Central memory CD8-positive, alpha-beta T cell (primary cell): ENCODE measurements at places on chromosomes 7 and 10.

GRCh38 chr7:52120912-52121311 lies 804.3 kb upstream of the COBL start:
- no peak for DNase-seq

- no peak for DNase-seq
These were observed 73.1 kb downstream of the PRKAG2 start for GRCh38 chr7:151803841-151804240.

GRCh38 chr7:84502239-84502638 lies 307.6 kb upstream of the SEMA3A start:
- no peak for DNase-seq

- DNase-seq, result peak; percentile 44
These were observed 28.6 kb downstream of the OGDH start for GRCh38 chr7:44634839-44635591.

DNA sequence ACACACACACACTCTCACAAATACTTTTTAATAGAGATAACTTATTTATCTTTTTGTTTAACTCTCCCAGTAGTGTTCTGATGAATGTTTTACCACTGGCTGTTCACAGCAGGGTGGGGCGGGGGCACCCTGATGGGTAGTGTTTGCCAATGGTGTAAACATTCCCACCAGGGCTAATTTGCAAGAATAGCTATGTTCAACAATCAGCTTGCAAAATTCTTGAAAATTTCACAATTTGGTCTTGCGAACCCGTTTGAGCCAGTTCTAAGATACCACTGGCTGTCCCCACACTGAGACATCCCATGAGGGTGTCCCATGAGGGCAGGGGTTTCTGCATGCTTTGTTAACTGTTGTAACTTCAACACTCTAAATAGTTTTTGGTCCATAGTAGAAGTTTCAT lies 348.5 kb downstream of the CXCL12 start:
- no peak for DNase-seq

GRCh38 chr10:110803830-110804338 lies 67.8 kb upstream of the PDCD4 start:
- DNase-seq, result no peak

- DNase-seq, result no peak
These were observed 177.3 kb downstream of the PHTF2 start for GRCh38 chr7:77975672-77976480.

- DNase-seq, result no peak
These were observed 75.3 kb downstream of the MINPP1 start for GRCh38 chr10:87580016-87580415.

GRCh38 chr10:70538195-70538520 lies 59.6 kb downstream of the PALD1 start:
- DNase-seq, result no peak

DNA sequence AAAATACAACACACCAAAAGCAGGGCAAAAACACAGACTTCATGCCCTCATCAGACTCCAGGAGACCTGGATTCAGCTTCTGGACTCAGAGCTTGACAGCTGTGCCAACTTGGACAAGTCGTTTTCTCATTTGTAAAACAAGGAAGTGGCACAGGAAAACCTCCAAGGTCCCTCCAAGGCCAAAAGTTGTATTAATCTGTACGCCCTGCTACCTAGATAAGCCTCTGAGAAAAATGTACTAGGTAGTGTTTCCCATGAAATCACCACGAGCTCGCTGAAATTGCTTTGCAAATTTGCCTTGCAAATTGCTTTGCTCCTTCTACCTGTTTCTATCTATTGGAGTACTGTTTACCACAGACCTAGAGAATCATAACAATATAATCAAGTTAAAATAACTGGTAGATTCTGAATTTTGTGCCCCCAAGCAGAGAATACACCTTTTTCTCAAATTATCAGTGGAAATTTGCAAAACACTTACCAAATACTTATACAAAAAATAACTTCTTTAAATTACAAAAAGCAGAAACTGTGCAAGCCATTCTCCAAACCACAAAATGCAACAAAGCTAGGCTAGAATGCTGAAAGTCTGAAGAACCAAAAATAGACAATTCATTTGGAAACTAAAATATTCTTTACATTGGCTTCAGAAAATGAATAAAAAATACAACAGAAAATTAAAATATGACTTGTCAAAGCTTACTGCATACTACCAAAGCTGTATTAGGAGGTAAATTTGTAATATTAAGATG lies 158.1 kb upstream of the CHST15 start:
- no peak for DNase-seq

GRCh38 chr7:33044401-33044718 lies 18.2 kb downstream of the NT5C3A start:
- no peak for DNase-seq

DNA sequence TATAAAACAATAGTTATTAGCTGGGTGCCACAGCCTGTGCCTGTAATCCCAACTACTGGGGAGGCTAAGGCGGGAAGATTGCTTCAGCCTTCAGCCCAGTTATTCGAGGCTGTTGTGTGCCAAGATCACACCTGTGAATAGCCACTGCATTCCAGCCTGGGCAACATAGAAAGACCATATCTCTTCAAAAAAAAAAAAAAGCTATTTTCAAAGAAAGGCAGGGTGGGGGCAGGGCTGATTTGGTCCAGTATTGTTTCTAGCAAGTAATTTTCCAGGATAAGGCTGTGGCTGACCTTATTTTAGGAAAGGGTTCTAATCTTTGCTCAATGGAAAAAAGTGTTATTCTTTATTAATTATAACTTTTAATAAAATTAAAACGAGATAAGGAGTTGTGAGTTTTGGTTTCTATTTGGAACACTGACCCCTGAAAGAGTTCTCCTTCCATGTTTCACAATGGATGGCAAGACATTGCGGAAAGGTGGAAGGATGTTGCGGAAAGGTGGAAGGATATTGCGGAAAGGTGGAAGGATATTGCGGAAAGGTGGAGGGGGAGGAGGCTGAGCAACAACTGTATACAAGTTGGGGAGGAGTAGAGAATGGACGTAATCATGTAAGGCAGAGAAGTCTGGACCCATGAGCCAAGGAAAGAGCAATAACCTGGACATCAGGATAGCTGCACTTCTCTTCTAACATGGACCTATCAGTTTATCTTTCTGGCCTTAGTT lies 1.5 kb upstream of the C1GALT1 start:
- no peak for DNase-seq

DNA sequence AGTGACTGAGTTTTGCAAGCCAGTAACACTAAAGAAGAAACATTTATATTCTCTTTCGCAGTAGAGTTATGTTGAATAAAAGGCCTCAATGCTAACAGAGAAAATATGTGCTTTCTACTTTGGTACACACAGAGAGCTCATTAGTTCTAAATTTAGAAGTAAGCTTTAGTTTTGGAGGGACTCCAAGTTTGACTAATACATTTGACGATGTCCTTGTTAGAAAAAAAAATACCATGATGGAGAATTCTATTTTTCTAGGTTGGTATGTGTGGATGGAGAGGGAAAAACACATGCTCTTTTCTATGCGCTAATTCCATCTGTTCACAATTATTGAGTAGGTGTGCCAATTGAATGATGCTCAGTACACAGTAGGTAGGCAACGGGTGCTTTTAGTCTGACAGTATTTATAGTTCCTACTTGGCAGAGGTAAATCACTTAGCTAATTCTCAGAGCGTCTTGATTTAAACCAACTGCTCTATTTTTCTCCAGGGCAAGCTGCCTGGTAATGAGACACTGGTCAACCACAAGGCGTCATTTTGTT lies 327.2 kb upstream of the AKR1E2 start:
- DNase-seq, result no peak

GRCh38 chr10:103837370-103838069 lies 17.9 kb downstream of the SH3PXD2A start:
- no peak for DNase-seq

- DNase-seq, result no peak
These were observed 670.3 kb downstream of the SDK1 start for GRCh38 chr7:3971323-3971722.

DNA sequence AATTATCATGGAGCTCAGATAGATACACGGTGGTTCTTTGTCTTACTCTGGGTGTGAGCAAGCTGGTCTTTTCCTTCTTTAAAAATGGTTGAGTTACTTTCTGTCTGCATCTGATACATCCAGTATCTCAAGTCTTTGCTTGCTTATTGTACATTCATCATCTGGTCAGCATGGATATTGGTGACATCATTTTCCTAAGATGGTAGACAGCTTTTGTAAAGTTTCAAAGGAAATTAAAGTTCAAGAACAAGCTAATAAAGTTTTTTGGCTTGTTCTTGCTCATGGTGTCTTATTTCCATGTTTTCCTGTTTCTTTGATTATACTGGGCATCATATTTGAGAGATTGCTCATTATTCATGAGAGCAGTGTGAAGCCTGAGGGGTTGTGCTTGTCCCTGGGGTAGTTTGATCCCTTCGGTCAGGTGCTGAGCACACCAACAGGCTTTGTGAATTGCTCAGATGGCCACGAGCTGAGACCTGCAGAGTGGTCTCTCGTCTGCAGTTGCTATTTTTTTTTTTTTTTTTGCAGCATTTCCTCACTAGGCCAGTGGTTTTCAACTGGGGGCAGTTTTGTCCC lies 38.5 kb downstream of the MGMT start:
- DNase-seq, result no peak

GRCh38 chr10:24597961-24598360 lies 125.7 kb downstream of the ARHGAP21 start:
- no peak for DNase-seq

GRCh38 chr10:114022766-114023597 lies 20.7 kb upstream of the ADRB1 start:
- no peak for DNase-seq

DNA sequence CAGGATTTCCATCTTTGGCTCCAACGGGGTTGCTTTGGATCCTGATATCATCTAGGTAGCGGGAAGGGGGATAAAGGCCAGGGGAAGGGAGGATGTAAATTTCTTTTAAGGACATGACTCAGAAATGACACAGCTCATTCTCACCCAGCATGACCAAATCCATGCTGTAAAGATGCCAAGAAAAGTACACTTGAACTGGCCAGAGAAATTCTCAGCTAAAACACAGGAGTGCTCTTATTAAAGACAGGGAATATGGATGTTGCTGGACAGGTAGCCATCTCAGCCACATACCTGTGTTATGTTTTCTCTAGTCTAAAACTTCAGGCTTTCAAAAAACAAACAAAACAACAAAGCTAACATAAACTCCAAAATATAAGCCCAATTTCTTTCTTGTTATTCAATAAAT lies 68.3 kb downstream of the NAMPT start:
- no peak for DNase-seq

DNA sequence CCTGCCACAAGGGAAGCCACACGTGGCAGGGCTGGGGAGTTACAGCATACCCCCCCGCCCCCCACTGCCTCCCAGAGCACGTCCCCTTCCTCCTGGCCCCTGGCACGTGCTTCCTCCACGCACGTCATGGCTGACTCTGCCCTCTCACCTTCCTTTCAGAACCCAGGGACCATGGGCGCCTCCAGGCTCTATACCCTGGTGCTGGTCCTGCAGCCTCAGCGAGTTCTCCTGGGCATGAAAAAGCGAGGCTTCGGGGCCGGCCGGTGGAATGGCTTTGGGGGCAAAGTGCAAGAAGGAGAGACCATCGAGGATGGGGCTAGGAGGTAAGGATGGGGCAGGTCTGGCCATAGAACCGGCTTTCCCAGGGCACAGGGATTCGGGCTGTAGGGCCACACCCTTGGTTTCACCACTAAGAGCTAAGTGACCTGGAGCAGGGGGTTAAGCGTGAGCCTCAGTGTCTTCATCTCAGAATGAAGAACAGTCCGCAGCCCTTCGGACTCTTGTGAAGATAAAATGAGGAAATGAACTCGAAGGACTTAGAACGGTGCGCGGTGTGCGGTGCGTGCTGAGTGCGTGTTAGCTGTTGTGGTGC lies 2.5 kb downstream of the NUDT1 start:
- no peak for DNase-seq

- peak; percentile 41 for DNase-seq
These were observed 11.5 kb downstream of the PMS2 start for GRCh38 chr7:5997210-5997808.

DNA sequence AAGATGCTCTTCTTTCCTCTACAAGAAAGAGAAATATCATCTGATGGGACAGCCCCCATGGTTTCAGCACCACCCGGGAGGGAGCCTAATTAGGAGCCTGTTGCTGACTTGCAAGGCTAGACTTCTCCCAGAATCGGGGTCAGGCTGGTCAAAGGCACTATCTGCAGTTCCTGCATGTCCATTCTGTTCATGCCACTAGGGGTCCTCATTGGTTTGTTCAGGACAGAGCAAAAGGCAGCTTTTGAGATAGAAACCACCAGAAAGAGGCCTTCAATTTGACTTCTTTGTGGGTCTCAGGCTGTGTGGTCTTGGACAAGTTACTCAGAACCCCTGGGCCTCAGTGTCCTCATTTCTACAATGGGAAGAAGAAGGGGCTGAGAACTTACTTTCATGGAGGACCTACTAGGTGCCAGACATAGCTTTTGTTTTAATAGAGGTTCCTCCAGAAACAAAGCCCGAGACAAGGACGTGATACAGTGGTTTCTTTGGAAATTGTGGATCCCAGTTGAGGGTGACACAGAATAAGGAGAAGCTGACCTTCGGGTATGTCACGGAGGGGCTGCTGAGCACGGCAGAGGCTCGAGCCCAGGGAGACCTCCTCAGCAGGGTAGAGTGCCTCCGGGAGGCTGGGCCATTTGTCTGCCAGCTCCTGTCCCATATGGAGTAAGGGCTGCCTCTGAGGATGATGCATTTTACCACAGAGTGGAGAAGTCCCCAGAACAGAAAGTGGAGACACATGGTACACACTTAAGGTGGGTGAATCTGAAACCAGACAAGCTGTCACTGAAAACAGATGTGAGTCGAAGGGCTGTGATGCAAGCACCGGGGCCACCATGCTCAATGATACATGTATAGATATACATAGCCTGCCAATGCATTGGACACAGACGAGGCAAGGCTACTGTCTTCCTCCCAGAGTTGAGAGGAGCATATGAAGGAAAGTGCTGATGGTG lies 33.1 kb upstream of the NEUROD6 start:
- no peak for DNase-seq

- DNase-seq, result no peak
These were observed 1024.2 kb downstream of the GRM8 start for GRCh38 chr7:126228356-126229061.

- no peak for DNase-seq
These were observed 25.9 kb upstream of the ARL4A start for GRCh38 chr7:12661581-12661980.

- no peak for DNase-seq
These were observed 39.7 kb upstream of the MKRN1 start for GRCh38 chr7:140519007-140519399.

DNA sequence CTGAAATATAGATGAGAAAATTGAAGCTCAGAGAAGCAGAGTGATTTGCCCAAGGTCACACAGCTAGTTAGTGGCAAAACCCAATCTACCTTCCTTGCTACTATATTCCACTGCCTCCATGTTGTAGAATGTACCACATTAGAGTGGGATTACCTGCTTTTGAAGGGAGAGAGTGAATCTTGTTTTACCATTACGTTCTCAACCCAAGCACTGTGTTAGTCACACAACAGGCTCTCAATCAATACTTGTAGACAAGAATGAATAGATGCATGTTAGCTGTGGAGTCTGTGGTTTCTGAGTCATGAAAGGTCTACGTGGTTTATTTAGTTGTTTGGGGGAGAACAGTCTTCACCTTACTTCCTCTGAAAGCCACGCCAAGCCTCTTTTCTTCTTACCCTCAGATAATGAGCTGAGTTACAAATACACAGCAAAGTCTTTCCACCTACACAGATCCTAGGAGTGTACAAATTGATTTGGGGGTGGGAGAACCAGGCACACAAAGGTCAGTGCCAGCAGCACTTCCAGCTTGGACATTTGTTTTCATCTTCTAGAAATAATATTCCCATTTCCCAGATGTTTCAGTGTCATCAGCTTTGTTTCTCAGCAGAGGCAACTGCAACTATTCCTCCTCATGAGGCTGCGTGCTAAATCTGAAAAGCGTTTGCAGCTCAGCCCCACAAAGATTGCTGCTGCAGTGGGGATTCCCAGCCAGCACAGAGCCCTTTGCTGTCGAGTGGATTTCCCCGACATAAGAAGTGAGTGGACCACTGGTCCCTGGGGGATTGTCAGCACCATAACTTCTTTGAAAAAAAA lies 71.5 kb upstream of the ADO start:
- DNase-seq, result peak; percentile 57
